ENCODE measurements at places on chromosomes 16 and 17.

DNA sequence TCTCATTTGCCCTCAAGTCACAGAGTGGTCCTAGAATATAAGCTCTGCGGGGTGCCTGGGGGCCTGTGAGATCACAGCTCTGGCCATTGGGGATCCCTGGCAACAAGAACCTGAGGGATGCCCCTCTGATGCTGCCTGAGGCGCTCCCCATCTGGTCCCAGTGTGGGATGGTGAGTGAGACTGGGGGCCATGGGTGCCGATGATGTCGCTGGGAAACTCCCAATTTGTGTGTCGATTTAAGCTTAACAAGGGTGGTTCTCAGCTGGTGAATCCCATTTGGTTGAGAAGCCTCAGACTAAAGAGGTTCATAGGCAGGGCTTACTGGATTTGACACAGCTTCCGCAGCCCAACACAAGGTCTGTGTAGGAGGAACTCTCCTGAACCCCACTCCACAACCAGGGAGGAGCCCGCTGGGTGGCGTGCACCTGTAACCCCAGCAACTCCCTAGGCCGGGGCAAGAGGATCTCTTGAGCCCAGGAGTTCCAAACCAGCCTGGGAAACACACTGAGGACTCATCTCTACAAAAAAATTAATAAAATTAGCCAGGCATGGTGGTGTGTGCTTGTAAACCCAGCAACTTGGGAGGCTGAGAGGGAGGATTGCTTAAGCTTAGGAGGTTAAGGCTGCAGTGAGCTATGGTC lies 63.7 kb upstream of the SIAH1 start:
- no peak for DNase-seq

GRCh38 chr17:81237591-81238489 lies 1.0 kb downstream of the TEPSIN start:
- DNase-seq = no peak

DNA sequence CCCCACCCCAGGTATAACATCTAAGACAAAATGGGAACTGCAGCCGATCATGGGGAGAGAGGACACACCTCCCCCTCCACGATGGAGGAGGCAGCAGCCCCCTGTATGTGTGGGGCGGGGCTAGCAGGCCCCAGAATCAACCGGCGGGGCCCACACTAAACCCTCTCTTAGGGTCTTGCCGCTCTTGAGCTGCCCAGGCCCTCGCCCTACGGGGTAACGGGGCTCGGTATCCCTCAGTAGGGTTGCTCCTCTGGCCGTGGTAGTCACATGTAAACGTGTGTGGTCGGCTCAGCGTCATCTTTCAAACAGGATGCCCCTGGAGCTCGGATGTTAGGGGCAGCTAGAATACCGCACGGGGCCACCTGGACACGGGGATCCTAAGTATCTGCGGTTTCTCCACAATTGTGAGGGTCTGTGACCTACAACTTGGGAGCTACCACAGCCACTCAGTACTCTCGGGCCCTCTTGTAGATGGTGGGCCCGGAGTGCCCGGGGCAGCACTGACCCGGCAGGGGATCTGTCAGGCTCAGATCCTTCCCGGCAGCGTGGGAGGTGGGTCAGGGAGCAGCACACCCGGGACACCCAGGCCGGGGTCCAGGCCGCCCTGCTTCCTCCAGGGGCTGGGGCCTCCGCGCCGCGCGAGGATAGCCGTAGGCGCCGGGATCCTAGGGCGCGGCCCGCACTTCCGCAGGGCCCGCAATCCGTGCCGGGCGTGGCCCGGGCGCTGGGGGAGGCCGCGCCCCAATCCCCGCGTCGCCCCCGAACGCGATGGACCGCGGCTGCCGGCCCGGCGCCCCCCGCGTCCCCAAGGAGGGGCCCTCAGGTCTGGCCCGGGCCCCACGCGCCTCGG lies 781 bp downstream of the ARHGDIA start:
- no peak for DNase-seq

- no peak for DNase-seq
These were observed 15.5 kb downstream of the SNF8 start for GRCh38 chr17:48928876-48929811.

- no peak for DNase-seq
These were observed 858 bp upstream of the TELO2 start for GRCh38 chr16:1492082-1492922.

DNA sequence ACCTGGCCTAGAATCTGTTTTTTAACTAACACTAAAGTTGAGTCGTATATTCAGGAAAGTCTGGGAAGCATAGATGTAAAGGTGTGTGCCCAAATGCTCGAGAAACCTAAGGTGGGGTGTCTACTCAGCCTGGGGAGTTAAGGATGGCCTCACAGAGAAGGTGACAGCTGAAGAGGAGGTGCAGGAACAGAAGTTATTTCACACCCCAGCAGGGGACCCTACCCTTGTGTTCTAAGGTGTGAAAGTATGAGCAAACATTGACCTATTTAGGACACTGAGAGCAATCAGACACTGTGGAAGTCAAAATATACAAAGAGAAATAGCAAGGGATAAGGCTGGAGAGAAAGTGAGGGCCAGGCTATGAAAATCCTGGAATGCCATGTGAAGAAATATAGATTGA lies 49.0 kb upstream of the DHX40 start:
- DNase-seq = no peak

DNA sequence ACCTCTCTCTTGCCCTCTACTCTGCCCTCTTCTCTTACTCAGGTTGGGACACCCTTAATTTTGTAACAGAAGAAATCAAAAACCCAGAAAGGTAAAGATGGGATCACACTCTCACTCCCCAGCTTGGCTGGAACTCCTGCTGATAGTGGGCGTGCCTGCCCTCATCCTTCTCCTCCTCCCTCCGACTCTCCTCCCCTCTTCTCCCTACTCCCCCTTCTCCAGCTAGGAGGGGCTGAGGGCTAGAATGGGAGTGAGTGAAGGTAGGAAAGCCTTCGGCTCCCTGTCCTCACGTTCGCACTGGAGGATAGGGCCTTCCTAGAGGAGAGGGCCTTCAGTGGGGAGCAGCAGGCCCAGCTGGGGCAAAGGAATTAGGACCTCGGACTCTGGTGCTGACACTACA lies 20.3 kb downstream of the SLC7A6OS start:
- no peak for DNase-seq

DNA sequence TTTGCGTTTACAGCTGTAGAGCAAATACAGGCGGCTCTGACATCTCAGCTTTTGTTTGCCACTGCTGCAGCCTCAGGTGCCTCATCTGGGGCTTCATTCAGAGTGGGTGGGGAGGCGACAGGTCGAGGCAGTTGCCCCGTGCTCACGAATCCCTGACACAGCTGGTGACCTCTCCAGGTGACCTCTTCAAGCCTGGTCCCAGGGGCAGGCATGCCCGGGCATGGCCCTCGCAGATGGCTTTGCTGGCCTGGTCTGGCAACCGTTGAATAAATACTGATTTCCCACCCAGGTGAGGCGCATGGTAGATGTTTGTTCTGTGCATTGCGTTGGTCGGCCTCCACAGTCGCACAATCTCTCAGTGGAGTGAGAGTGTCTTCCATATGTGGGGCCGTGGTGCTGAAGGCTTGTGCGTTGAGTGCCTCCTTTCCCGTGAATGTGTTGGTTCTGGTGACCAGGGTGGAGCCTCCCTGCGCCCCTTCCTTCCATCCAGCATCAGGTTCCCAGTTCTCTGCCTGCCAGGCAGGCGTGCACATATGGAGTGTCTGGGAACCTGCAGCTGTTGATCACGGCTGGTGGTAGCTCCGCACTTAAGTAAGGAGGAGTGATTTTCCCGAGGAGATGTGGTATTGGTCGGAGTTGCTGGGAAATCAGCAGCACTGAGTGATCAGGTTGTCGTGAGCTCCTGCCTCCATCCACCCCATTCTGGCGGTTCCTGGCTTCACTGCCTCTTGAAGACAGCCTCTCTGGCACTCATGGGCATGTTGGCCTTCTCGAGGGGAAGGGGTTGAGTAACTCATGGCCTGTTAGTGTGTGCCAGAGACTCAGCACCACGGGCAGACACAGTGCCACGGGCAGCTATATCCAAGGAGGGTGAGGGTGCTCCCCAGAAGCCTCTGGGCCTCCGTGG lies 149.7 kb downstream of the RPTOR start:
- no peak for DNase-seq

DNA sequence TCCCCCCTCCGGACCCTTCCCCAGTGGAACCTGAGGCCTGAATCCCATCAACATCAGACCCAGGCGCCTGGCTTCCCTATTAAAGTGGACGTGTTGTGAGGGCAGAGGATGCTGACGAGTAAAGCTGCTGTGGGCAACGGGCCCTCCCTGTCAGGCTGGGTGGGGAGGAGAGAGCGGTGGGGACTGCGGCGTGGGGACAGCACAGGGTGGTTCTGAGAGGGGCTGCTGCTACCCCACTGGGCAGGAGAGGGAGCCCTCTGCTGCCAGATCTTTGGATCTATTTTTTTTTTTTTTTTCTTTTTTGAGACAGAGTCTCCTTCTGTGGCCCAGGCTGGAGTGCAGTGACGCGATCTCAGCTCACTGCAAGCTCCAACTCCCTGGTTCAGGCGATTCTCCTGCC lies 5.9 kb downstream of the CA5A start:
- DNase-seq = no peak

GRCh38 chr17:61384692-61385576 lies 14.7 kb upstream of the TBX2 start:
- no peak for DNase-seq

- no peak for DNase-seq
These were observed 5.8 kb downstream of the ARHGEF15 start for GRCh38 chr17:8315764-8316217.

- DNase-seq = no peak
These were observed 446 bp upstream of the PSMD11 start for GRCh38 chr17:32443827-32444300.

- no peak for DNase-seq
These were observed 72.2 kb downstream of the CLEC16A start for GRCh38 chr16:11016524-11016988.

GRCh38 chr16:21523411-21524067 lies 75.8 kb upstream of the METTL9 start:
- no peak for DNase-seq
